ENCODE measurements at places on chromosomes 3 and 15.
A peak's percentile ranks its signal among the peaks of the same experiment; 100 is the strongest.

DNA sequence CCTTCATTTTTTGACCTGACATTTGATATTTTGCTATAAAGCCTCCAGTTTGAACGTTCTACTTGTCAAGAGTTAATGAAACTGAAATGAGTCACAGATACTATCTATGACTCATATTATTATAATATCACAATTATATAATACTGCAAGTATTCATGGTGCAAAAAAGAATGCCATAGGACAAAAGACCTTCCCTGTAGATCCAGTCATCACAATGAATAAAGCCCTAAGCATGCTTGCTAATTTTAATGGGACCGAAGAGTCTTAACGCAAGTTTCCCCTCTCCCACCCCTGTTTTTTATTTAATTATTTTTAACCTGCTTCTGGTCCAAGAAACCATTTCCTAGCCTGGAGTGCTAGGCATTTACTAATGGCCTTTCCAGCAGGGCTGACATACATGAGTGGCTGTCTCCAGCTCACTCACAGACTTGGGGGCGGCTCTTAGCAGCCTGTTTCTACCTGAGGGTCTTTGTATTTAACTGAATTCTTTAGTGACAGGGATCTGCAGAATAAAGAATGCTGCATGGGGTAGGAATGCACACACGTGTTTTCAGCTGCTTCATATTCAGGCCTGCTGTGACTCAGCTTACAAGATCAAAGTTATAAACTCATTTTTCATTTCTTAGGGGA is 61.2 kb downstream of the THBS1 start:
- DNase-seq: no peak

GRCh38 chr3:5205165-5205941 is 17.8 kb downstream of the EDEM1 start:
- no peak for DNase-seq

DNA sequence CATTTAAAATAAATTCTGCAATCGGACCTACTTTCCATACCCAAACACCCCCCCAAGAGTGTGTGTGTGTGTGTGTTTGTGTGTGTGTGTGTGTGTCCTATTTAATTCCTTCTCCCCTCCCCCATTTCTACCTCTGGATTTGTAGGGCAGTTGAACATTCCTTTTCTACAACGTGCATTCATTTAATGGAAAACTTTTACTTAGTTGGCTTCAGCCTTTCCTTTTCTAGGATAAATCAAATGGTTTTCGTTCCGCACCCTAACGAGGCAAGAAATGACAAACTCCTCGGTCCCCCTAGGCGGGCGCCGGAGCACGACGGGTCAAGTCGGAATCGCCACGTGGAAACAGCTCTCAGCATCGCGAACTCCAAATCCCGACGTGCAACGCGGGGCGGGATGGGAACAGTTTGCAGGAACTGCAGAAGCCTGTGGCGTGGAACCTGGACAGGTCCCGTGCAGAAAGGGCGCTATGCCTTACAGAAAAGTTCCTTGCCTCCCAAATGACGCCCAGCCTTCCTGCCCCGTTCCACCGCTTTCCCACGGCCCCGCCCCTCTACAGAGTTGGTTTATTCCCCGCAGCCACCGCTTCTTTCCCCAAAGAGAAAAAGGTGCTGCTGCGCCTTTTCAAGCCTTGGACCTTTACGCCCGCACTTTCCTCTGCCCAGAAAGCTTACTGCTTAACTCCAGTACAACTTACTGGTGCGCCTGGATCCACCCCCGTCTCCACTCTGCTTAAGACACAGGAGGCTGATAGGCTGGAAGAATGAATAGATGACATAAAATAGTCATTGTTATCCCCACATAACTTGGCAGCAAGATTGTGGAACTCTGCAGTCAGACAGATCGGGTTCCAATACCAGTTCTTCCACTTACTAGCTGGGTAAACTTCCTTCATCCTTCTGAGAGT is 1.1 kb upstream of the EIF2B5 start:
- DNase-seq: peak; percentile 65

GRCh38 chr3:172112078-172112733 is 72.8 kb downstream of the FNDC3B start:
- no peak for DNase-seq

GRCh38 chr3:57953576-57953975 is 54.6 kb upstream of the FLNB start:
- no peak for DNase-seq

All from activated CD4-positive, alpha-beta T cell treated with anti-CD3 and anti-CD28 coated beads, Interleukin-2, Interleukin-4, amounts not matched to agents 100 ng/mL and 50 ng/mL, durations not matched to agents 16 hours and 8 hours (primary cell).